ENCODE measurements at places on chromosomes 11 and 22.
A peak's percentile ranks its signal among the peaks of the same experiment; 100 is the strongest.

- no peak for DNase-seq
These were observed 30.0 kb downstream of the MRGPRD start for GRCh38 chr11:68950762-68951161.

- DNase-seq = peak; percentile 15
These were observed 48.2 kb downstream of the HORMAD2 start for GRCh38 chr22:30128511-30128910.

GRCh38 chr22:29650370-29650769 lies 46.9 kb downstream of the NF2 start:
- DNase-seq = no peak

- DNase-seq = no peak
These were observed 3.8 kb downstream of the CFL1 start for GRCh38 chr11:65854161-65854592.

DNA sequence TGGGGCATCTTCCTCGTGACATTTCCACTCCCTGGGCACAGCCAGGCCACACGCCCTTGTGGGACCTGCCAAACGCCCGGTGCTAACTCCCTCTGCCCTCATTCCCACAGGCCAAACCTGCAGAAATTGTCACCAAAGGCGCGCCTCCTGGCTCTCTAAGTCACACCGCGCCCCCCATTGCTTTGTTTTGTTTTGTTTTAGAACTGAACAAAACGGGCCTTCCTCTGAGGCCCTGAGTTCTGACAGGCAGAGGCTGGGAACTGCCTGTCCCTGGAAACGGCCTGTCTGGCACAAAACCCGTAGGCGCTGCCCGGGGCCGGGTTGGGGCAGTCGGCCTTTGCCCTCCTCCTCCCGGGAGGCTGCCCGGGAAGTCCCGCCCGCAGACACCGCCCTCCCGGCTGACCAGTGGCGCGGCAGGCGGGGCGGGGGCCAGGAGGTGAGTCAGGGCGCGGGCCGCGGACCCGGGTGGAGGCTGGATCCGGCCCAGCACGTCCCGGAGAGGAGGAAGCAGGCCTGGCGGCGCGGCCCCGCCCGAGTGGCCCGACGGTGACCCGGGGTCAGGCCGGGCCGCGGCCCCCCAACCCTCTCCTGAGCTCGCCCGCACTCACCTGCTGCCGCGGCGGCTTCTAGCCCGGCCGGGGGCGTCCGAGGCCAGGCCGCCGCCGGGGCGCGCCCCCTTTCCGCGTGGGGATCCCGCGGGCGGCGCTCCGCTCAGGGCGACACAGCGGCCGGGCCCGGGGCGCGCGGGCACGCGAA lies 465 bp downstream of the SUN2 start:
- DNase-seq = peak; percentile 87

- DNase-seq = no peak
These were observed 121.0 kb downstream of the MPPED2 start for GRCh38 chr11:30465192-30465591.

GRCh38 chr11:12694183-12694531 lies 19.9 kb downstream of the TEAD1 start:
- no peak for DNase-seq

GRCh38 chr11:2096011-2096918 lies 42.9 kb downstream of the IGF2 start:
- DNase-seq = no peak

- DNase-seq = no peak
These were observed 79.9 kb downstream of the WNT7B start for GRCh38 chr22:45896964-45897538.

DNA sequence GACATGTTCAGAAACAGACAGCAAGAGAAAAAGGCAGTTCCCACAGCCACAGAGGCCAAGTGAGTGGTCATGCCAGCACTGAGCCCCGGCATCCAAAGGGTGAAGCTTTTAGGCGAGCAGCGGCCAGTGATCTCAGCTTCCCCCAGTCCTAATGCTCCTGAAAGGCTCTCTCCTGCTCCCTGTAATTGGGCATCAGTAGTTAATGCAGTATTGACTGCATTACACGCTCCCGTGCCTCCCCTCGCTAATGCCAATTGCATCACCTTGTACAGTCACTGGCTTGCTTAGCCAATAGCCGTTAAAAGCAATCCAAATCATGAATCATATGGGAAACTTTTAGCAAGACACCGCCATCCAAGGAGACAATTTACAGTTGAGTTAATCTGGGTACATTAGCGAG lies 4.9 kb downstream of the LMO1 start:
- no peak for DNase-seq

All from head of caudate nucleus (tissue), 42 donors.